ENCODE measurements at places on chromosomes 3 and 15. TPM values are rescaled to one million over a fixed set of nuclear protein-coding genes. Genes with fewer than 3 reads are reported as not detected.
A peak's percentile ranks its signal among the peaks of the same experiment; 100 is the strongest.

DNA sequence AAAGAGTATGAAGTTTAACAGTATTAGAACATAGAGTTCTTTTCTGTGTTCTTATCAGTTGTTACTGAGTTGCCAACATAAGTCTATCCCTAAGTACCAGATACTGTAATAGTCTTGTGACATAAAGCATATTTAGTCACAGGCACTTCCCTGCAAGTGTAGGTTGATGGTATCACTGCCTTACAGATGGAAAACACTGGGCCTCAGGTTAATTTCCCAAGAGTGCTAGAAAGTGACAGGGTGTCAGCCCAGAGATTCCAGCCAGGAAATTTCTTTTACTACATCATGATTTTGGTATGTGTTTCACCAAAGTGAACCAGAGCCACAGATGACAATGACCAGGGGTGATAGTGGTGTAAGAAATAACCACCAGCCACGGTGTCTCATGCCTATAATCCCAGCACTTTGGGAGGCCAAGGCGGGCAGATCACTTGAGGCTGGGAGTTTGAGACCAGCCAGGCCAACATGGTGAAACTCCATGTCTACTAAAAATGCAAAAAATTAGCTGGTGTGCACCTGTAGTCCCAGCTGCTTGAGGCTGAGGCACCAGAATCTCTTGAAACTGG lies 3.2 kb downstream of the EIF1B start:
- peak; percentile 15 for DNase-seq

The GOLGA8J gene
- not detected for total RNA-seq

DNA sequence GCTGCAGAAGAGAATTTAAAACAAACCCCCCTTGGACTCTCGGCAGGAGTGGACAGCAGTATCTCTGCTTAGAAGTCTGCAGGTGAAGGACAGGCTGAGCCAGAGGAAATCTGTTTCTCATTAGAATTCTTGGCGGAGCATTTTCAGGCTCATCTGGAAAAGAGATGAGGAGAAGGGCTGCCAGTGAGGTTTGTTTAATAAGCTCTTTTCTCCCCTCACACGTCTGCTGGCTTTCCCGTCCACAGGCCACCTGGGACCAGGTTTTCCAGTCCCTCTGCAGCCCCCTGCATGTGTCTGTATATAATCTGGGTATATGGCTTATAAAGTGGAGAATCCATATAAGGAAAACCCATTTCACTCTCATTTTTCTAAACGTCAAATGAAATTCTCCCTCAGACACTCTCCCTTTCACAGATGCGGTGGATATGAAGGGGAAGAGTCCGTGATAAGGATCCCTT lies 155.4 kb upstream of the TPM1 start:
- DNase-seq: peak; percentile 55

GRCh38 chr15:44275150-44275830 lies 13.2 kb upstream of the GOLM2 start:
- DNase-seq: peak; percentile 35

DNA sequence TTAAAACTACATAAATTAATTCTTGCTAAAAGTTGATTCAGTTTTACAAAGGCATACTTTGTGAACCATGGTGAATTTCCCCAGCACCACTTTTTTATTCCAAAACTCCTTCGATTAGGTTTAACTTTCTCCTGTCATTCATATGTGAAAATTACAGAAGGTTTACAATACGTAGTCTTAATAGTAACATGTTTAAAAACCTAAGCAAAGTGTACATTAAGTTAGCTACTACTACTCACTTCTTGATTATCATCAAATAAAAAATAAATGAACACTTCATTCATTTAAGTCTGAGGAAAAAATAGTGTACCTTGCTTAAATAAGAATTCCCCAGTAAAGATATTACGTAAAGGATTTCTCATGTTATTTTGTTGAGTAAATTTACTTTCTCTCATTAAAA lies 38.6 kb downstream of the DCUN1D1 start:
- no peak for DNase-seq

GRCh38 chr15:68700455-68701123 lies 120.1 kb downstream of the ANP32A start:
- peak; percentile 85 for DNase-seq

The MUC13 gene
- total RNA-seq: not detected

GRCh38 chr3:111799951-111800350 lies 59.1 kb upstream of the PHLDB2 start:
- DNase-seq: no peak

The RPL39L gene
- total RNA-seq: 33.8 TPM

The SLC24A5 gene
- not detected for total RNA-seq

- no peak for DNase-seq
These were observed 89.9 kb downstream of the CCNL1 start for GRCh38 chr3:157069846-157070677.

DNA sequence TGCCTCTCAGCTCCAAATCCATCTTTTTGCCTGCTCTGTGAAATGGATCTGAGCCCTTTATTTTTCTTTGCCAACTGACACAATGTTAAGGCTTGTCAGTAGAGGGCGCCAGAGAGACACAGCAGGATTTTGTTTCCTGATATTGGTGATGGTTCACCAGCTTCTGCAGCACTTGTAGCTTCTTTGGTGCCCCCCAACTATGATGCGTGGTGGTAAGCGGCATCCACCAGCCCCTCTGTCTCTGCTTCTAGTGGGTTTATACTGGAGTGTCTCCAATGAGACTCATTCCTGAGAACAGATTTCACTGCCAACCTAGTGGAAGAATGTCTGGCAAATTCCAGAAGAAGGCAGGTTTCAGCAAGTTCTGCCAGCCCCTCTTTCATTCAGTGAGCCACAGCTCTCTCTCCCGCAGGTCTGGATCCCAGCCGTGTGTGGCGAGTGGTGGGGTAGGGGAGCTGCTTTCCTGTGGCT lies 471.9 kb upstream of the FRG2C start:
- DNase-seq: peak; percentile 62

DNA sequence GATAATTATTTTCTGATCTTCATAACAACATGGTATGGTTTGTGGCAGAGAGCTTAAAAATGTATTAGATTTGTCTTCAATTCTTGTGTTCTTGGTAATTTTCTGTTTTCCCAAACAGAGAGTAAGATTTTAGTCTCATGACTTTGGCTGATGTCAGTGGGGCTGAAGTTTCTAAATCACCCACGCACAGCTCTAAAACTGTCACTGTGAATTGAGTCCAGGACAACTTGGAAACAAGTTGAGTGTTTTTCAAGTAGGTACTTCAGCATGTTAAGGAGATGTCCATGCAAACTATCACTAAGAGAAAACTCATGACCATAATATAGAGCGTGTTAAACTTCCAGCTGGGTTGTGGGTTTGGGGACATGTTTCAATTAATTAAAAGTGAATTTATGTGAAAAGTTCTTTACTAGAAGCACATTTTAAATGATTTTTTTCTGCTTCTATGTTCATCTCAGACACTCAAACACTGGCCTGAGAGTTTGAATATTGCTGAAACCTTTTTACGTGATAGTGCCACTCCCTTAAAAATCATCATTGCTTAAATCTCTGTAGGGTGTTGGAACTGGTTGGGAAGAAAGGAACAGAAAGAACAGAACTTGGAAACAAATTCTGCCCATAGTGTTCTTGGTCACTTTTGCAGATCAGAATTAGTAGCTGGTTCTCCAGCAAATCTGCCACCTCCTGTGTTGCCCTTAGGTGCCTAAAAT lies 89.8 kb downstream of the KLHL25 start:
- peak; percentile 53 for DNase-seq

DNA sequence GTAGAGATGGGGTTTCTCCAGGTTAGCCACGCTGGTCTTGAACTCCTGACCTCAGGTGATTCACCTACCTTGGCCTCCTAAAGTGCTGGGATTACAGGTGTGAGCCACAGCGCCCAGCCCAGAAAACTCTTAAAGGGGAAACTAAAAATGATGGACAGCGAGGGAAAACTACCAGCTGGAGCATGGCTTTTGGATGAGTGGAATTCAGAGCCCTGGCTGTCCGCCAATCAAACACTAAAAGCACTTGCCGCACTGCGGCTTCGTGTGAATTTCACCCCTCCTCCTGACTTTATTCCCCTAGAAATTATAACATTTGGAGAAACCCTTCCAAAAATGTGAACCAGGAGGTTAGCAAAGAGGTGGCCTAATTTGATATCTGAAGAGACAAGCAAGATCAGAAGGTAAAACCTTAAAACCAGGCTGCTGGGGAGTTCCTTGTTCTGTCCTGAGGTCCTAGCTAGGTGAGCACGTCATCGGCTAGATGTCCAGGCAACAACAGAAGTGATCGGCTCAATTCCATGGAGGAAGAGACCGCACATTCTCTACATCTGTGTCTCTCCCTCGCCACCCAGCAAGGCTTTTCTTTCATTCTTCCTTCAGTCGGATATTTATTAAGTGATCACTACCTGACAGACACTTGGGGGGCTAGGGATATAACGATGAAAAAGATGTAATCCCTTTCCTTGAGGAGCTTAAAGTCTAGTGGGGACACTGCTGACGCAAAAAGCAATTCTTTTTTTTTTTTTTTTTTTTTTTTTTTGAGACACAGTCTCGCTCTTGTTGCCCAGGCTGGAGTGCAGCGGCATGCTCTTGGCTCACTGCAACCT lies 1.7 kb downstream of the TM4SF19 start:
- no peak for DNase-seq

The ARPC4 gene
- 198 TPM for total RNA-seq

The LARP6 gene
- total RNA-seq: 68.1 TPM

GRCh38 chr15:62545467-62546227 lies 380.6 kb upstream of the C2CD4B start:
- DNase-seq: peak; percentile 94

- DNase-seq: peak; percentile 20
These were observed 208.3 kb upstream of the PLSCR5 start for GRCh38 chr3:146813496-146813895.

The RNF123 gene
- total RNA-seq: 22.7 TPM

- peak; percentile 99 for DNase-seq
These were observed 18.1 kb downstream of the GBE1 start for GRCh38 chr3:81743096-81744025.

The FRMD4B gene
- total RNA-seq: 0.81 TPM

DNA sequence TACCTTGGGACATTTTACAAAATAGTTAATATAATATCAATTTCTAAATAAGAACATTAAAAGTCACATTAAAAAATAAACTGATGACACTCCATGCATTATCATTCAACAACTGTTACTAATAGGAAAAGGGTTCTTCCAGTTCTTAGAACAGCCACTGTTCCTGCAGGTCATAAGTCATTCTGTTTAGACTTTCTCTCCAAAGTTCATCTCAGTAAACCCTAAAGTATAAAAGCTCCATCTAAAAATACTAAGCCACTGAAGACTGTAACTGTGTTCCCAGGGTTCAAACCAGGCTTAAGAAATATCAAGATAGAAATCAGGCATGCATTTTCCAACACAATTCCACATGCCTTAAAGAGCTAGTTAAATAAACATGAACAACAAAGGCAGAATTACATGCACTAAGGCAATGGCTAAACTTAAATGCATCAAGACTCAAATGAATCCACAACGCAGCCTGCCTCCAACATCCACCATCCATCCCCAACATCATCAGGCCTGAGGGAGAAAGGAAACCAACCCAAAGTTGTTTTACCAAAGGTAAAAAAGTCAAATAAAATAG lies 46.2 kb downstream of the DMXL2 start:
- DNase-seq: no peak

The SUCLG2 gene
- 73.9 TPM for total RNA-seq

DNA sequence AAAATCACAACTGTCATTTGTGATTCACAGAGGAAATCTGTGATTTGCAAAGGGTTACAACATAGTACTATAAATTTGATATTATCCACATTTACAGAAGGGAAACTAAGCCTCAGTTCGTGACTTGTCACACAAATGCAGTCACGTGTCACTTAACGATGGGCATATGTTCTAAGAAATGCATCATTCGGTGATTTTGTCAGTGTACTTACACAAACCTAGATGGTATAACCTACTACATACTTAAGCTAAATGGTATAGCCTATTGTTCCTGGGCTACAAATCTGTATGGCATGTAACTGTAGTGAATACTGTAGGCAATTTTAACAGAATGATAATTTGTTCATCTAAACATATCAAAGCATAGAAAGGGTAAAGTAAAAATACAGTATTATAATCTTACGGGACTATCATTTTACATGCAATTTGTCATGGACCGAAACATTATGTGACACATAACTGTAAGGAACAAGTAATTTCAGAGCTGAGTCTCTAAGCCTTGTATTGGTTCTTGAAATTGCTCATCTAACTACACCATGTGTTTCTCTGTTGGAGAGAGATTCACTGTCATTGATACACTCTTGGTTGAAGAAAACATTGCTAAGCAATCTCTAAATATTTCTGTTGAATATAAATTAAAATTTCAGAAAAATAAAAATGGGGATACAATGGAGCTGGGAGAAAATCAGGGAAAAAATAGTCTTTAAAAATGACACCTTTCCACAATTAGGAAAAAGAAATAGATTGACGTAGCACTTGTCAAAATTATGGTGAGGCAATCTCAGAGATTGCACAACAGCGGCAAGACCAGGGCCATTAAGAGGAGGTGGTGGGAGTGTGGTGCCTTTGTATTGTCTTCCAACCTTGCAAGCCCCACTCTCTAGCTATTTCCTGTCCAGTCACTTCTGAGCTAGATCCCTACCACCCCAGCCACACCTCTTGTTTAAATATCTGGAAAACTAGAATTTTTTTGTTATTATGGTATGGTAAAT lies 645.8 kb upstream of the TBL1XR1 start:
- no peak for DNase-seq

DNA sequence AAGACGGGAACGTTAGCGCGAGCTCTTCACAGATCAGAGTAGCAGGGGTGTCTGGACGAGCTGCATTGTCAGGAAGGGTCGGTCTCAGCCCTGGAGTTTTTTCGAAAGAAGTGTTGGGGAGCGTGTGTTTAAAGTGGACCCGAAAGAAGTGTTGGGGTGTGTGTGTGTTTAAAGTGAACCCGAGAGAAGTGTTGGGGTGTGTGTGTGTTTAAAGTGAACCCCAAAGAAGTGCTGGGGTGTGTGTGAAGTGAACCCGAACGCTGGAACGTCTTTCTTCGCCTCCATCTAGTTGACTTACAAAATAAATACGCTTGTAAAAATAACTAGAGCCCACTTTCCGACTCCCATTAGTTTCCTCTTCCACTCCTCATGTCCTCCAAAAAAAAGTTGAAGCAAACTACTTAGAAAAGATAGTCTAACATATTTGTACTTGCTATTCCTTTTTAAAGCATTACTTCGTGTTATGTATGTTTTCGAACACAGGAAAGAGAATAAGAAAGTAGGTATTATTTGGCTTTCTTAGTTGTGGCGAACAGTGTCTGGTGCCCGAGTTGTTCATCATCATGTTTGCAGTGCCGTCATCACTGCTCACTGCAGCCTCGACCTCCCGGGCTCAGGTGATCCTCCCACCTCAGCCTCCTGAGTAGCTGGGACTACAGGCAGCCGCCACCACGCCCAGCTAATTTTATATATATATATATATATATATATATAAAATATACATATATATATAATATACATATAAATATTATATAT lies 1.0 kb downstream of the LRCH3 start:
- DNase-seq: peak; percentile 43

- peak; percentile 54 for DNase-seq
These were observed 33.5 kb upstream of the ACAD9 start for GRCh38 chr3:128845778-128846485.

- DNase-seq: no peak
These were observed 173.3 kb upstream of the GOLIM4 start for GRCh38 chr3:168269001-168269400.

The XXYLT1 gene
- 13.0 TPM for total RNA-seq

Data from fibroblast of the aortic adventitia (primary cell).